ENCODE measurements at places on chromosomes 7 and 10. TPM values are rescaled to one million over a fixed set of nuclear protein-coding genes. Genes with fewer than 3 reads are reported as not detected.

DNA sequence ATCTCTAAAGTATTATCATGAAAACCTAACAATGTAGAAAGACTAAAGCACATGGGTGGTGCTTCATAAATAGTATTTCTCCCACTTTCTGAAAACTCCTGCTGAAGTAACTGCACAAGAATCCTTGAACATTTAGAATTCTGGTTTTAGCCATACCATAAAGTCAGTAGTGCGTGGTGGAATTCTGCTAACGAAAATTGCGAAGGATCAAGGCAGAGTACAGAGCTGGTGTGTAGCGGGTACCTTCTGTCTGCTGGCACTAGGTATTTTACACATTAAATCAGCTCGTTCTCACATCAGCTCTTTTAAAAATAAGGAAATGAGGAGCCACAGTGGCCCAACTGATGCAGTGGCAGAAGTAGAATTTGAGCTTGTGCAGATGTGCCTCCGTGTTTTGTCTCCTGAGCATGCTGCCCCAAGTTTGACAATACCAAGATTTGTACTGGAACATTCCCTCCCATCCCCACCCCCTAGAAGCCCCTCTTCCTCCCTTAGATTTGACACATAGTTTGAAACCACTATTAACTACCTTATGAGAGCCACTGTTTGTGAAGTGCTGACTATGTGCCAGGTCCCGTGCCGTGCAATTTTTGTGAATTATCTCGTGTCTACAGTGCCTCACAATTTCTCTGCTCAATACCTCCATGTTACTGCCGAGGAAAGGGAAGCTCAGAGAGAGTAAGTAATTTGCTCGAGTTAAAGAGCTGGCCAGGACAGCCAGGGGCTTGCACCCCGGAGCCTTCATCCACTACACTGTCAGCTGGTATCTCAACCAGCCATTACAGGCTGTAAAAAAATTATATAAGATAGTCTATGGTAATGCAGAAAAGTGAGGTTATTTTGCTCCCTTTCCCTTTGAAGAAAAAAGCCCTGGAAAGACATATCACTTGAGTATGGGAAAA is 66.9 kb downstream of the EGFR start:
- DNase-seq = no peak

GRCh38 chr7:127713758-127714157 is 61.8 kb downstream of the SND1 start:
- DNase-seq = no peak

DNA sequence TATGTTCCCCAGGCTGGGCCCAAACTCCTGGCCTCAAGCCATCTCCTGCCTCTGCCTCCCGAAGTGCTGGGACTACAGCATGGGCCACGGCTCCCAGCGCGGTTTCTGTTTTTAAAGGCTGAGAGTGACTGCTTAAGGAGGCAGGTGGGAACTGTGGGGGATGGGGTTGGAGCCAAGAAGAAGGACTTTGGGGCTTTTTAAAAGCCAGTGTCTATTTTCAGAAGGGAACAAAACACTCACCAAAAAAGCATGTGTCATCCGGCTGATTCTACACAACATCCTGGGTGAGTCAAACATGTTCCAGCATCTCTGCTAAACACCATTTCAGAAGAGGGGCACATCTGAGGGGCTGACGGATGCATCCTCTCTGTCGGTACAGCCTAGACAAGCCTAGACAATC is 824.5 kb downstream of the TYW1 start:
- no peak for DNase-seq

TAS2R38 gene
- not detected for total RNA-seq

Measured in ureter (tissue), 1 donor.